ENCODE measurements at places on chromosomes 12 and 14. TPM values are rescaled to one million over a fixed set of nuclear protein-coding genes. Genes with fewer than 3 reads are reported as not detected.

Gene NUP107
- total RNA-seq, result 21.3 TPM

Gene KRT86
- total RNA-seq, result 0.14 TPM

Gene IFI27
- 16.4 TPM for total RNA-seq

Gene SERPINA10
- total RNA-seq, result not detected

Gene PPFIA2
- total RNA-seq, result 2.2 TPM

Gene PGF
- total RNA-seq, result 3.5 TPM

Gene KRT74
- not detected for total RNA-seq

Gene COCH
- 0.14 TPM for total RNA-seq

Gene CAPZA3
- total RNA-seq, result 0.14 TPM

Gene SMOC1
- total RNA-seq, result 0.65 TPM

Gene AQP2
- not detected for total RNA-seq
